Muscle of leg (tissue), 16 donors: ENCODE measurements at places on chromosomes 5 and 9. TPM values are rescaled to one million over a fixed set of nuclear protein-coding genes. Genes with fewer than 3 reads are reported as not detected.

The C9orf57 gene
- not detected for total RNA-seq

The OCLN gene
- 2.4 TPM for total RNA-seq

The RANBP17 gene
- 21.3 TPM for total RNA-seq

The CDHR2 gene
- 0.04 TPM for total RNA-seq

- no peak for DNase-seq
These were observed 327.5 kb downstream of the CHSY3 start for GRCh38 chr5:130231786-130232185.

DNA sequence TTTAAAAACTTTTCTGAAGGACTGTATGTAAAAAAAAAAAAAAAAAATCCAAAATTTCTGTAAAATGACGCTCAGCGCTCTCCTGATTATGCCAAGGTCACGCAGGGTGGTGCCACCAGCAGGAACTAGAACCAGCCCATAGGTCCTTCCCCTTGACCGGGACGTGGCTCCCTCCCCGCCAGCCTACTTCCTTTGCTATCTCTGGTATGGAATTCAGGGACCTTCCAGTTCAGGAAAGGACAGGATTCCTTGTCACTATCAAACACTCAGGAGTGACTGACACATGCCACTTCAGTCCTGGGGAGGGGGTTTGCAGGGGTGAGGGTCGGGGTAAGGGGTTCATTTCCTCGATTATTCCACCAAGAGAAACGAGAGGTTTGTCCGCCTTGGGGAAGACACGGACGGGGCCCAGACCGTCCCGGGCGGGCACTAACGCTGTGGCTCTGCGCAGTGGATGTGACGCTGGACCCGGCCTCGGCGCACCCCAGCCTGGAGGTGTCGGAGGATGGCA, 18.8 kb downstream of the BTNL9 start:
- no peak for DNase-seq

GRCh38 chr9:134059661-134060395, 8.0 kb downstream of the BRD3 start:
- DNase-seq = peak; percentile 59
